ENCODE measurements at places on chromosomes 11 and 22. TPM values are rescaled to one million over a fixed set of nuclear protein-coding genes. Genes with fewer than 3 reads are reported as not detected.
A peak's percentile ranks its signal among the peaks of the same experiment; 100 is the strongest.

MS4A8 gene
- not detected for total RNA-seq

UPK3A gene
- not detected for total RNA-seq

SNX15 gene
- total RNA-seq: 34.4 TPM

PGA5 gene
- not detected for total RNA-seq

MMP8 gene
- total RNA-seq: 2.3 TPM

GANAB gene
- 219 TPM for total RNA-seq

GUCD1 gene
- 61.2 TPM for total RNA-seq

DNA sequence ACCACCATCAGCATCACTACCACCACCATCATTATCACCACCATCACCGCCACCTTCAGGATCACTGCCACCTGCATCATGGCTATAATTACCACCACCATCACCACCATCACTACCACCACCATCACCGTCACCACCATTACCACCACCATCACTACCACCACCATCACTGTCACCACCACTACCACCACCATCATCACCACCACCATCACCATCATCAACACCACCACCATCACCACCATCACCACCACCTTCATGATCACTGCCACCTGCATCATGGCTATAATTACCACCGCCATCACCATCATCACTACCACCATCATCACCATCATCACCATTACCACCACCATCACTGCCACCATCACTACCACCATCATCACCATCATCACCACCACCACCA lies 23.5 kb downstream of the CACNG2 start:
- DNase-seq: no peak

DNA sequence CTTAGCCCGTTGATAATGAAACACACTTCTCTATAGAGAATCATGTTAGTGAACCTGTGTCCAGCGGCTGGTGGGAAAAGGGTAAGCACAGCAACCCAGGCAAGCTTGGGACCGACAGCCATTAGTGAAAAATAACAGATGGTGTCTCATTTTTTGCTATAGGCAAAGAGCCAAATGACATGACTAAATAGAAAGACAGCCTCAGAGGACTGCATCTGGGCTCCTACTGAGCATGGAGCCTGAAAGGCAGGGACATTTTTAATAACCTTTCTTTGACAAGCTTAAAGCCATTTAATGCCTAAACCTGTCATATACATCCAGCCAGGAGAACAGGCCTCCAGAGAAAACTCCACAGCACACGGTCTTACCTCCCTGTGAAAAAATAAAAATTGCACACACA lies 67.0 kb downstream of the FANCF start:
- no peak for DNase-seq

DNA sequence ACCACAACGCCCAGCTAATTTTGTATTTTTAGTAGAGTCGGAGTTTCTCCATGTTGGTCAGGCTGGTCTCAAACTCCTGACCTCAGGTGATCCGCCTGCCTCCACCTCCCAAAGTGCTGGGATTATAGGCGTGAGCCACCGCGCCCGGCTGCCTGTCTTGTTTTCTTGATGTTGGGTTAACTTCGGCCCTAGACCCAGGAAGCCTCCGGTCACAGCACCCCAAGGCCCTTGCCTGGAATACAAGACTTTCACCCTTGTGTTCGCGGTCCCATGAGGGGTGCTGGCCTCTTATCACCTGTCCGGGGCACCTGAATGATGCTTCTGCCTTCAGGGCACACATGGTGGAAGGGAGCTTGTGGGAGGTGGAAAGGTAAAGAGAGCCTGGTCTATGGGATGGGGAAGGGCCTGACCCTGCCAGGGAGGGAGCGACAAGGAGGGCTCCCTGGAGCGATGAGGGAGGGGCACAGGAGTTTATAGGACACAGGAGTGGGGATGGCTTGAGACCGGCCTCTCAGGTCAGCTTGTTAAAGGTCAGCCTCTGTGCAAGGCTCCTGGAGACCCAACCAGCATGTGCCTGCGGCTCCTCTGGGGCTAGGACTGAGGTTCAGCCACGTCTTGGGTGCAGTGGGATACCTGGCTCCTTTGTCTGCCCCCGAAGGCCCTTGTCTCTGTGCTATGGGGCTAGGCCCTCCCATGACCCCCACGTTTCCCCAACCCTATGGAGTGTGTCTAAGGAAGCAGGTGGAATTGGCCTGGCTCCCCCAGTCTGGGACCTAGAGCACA lies 34.7 kb upstream of the GRAMD4 start:
- no peak for DNase-seq

- no peak for DNase-seq
Measured at GRCh38 chr11:131693756-131694155, 323.3 kb downstream of the NTM start.

DNA sequence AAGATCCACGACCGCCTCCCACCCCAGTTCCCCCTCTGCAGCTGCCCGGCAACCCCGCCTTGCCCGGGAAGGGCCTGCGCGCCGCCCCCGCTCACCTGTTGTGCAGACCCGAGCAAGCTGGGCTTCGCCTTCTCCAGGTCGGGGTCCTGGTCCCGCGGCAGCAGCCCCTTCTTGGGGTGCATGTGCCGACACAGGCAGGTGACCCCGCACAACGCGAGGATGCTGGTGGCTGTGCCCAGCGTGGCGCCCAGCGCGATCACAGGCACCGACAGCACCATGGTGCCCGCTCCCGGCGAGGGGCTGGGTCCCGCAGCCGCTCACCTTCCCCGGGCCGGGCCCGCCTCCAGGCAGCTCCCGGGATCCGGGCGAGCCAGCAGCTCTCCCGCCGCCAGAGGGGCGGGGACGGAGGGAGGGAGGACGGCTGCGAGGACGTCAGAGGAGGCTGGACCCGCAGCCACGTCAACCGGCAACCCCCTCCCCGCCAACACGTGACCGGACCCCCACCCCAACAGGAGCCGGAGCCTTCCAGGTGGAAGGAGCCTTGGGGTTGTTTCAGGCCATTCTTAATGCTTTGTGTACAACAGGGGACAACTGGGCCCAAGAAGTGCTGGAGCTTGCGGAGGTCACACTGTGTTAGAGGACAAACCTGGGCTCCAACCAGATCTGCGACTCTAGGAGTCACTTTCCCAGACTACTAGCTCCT lies at the start of gene SYT13:
TSS of gene SYT13 (minus strand) at position 412 of the 703 bp plus-strand sequence. CDS start at position 278, 134 bp downstream.
- no peak for DNase-seq

- DNase-seq: no peak
Measured at GRCh38 chr22:17847360-17848078, 73.2 kb upstream of the BID start.

DNA sequence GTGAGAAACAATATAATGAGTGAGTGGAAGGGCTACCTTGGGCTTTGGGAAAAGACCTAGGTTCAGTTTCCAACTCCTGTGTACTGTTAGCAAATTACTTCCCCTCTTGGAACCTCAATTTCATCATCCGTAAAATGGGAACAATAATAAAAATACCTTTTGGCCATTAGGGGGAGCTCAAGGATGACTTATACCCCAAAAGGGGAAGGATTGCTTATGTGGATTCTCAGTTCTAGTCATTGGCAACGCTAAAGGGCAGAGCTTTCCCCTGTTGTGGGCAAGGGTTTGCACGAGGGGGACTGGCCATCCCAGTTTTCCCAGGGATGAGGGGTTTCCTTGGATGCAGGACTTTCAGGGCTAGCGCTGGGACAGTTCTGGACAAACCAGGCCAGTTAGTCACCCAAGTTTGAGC lies 3.1 kb upstream of the COMMD9 start:
- DNase-seq: no peak

GRCh38 chr11:67248653-67249052 lies 17.6 kb upstream of the GRK2 start:
- DNase-seq: no peak

GRCh38 chr11:128098781-128099180 lies 488.6 kb downstream of the ETS1 start:
- no peak for DNase-seq

- DNase-seq: no peak
Measured at GRCh38 chr11:104916442-104916841, 18.2 kb upstream of the CASP12 start.

GRCh38 chr11:124876818-124877630 lies 11.8 kb downstream of the ROBO3 start:
- no peak for DNase-seq

GRCh38 chr11:80533463-80533862 lies 1092.6 kb upstream of the TENM4 start:
- no peak for DNase-seq

GRCh38 chr11:75867778-75868374 lies 52.9 kb downstream of the UVRAG start:
- no peak for DNase-seq

DNA sequence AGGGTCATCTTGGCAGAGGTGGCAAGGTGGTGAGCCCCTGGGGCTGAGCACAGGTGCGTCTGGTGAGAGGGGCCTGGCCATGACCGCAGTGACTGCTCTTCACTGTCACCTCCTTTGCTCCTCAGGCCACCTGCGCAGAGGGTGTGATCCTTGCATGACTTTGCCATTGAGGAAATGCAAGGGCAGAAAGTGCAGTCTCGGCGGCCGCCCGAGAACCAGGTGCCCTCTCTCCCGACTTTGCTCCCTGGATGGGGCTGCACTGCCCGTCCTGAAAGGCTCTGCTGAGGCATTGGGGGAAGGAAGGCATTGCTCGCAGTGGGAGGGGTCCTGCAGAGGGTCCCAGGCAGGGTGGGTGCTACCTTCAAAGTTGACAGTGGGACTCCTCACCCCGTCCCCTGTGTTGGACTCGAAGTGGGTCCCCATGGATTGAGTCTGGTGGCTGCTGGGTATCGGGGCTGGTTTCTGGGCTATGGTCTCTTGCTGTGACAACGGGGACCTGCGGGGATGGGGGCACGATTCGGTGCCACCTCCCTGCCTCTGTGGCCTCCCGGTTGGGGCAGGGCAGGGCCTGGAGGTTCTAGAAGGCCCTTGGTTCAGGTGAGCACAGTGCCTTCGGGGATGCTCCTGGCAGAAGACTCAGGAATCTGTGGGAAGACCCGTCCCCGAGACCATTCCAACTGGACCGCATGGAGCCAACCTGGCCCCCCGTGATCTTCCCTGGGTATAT lies 1239.4 kb downstream of the BRD1 start:
- DNase-seq: no peak

DNA sequence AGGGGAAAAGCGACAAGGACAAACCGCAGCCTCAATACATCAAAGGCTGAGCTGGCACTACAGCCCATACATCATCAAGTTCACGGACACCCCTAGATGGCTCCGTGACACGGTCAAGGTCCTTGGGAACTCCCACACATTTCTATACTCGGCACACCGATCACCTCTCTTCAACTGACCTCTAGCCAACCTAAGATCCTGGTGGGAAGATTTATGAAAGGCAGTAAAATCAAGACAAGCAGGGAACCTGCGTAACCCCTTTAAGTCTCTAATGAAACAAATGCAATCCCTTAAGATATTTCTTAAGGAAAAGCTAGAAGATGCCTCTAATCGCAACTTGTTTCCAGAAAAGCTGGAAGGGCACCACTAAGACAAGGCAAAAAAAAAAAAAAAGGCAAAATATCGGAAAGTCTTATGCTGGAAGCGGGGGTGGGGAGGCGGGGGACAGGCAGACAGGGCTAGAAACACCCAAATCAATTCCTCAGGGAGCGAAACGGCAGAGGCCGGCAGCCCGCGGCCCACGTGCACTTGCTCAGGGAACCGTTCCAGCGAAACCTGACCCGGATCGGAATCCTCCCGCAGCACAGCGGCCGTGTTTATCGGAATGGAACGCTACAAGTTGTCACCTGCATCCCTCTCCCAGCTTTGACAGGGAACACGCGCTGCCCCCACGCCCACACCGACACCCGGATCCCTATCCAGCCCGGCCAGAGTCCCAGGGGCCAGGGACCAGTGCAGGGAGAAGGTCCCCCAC lies 1.4 kb downstream of the ARHGAP20 start:
- DNase-seq: peak; percentile 75

GRCh38 chr22:24420072-24420976 lies 7.1 kb upstream of the ADORA2A start:
- no peak for DNase-seq

GRCh38 chr22:46578251-46578823 lies 40.9 kb upstream of the CELSR1 start:
- peak; percentile 66 for DNase-seq

Data from sciatic nerve (tissue), 2 donors.